ENCODE measurements at places on chromosomes 5 and 9.

- DNase-seq, result no peak
Measured at GRCh38 chr9:126510564-126510963, 103.2 kb upstream of the LMX1B start.

DNA sequence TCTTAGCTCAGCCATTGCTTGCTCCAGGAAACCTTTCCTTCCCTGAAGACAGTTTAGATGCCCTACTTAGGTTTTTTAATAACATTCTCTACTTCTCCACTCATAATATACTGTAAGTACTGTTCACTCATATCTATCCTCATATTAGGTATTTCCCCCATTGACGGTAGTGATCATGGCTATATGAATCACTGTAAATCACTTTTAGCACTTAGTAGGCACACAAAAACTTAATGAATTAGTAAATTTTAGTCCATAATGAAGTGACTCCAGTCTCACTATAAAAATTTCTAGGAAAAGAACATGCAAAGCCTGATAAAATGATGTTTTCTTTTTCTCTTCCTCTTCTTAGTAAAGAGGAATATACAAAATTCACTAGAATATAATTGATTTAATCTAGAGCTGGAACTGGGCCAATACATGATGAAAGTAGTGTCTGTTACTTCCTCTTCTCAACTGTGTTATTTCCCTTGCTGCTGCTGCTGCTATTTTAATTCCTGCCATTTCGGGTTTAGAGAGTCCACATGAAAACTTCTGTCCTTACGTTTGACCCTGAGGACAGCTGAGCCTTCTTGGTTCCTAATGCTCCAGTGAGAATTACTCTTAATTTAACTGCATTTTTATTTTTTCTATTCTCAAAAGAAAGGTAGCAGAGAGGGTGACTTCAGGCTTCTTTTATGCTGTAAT is 73.5 kb downstream of the LNPEP start:
- no peak for DNase-seq

DNA sequence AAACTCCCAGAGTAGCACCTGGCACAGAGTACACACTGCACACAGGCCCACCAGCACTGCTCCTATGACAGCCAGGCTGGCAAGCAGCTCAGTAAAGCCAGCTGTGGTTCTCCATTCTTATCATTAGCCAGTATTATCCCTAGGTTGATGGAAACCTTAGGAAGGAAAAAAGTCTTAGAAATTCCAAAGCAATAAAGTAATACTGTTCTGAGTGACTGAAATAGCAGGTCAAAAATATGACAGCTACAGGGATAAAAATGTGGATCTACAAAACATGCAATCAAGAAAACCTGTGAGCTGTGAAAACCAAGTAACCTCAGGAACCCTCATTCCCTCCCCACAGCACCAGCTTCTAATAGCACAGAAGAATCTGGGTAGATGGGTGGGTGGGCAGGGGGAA is 403.5 kb downstream of the SPOCK1 start:
- no peak for DNase-seq

GRCh38 chr9:1759009-1759408 is 256.1 kb upstream of the SMARCA2 start:
- DNase-seq, result no peak

DNA sequence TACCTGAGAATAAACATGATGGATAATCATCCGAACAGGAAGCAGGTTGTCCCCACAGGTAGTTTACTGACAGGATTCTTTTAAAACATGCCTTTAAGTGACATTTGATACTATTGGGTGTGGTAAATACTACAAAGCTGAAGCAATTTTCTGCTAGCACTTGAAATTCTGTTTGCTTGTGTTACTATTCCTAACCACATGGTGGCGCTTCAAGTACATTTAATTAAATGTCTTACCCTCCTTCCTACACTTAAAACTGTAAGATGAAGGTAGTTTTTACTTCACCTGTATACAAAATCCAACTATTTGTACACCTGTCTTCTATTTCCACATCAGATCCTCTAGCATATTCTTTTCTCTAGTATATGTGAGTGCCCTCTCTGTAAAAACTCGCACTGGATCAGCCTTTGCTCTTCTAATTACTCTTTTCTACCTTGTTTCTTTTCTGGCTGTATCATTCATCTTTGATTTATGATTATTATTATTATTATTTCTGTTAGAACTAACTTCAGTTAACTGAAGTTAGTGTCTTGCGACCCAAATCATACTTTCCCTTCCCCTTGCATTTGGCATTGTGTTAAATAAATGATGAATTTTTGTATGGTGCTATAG is 18.4 kb downstream of the SLC25A46 start:
- DNase-seq, result peak; percentile 53

DNA sequence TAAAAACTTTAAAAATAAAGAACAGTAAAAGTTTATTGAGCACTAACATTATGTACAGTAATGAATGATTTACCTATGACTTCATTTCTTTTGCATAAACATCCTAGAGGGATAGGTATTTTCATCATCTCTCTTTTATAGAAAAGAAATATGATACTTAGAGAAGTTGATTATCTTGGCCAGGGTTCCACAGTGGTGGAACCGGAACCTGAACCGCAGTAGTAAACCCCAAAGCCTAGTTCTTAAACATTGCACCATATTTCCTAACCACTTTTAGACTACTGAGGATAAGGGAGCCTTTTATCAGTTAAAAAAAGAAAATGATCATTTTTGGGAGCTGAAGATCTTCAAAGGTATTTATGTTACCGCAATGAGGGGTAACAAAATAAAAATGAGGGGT is 205.7 kb upstream of the SGCD start:
- DNase-seq, result no peak

- DNase-seq, result no peak
Measured at GRCh38 chr5:128681096-128681495, 143.1 kb upstream of the FBN2 start.

DNA sequence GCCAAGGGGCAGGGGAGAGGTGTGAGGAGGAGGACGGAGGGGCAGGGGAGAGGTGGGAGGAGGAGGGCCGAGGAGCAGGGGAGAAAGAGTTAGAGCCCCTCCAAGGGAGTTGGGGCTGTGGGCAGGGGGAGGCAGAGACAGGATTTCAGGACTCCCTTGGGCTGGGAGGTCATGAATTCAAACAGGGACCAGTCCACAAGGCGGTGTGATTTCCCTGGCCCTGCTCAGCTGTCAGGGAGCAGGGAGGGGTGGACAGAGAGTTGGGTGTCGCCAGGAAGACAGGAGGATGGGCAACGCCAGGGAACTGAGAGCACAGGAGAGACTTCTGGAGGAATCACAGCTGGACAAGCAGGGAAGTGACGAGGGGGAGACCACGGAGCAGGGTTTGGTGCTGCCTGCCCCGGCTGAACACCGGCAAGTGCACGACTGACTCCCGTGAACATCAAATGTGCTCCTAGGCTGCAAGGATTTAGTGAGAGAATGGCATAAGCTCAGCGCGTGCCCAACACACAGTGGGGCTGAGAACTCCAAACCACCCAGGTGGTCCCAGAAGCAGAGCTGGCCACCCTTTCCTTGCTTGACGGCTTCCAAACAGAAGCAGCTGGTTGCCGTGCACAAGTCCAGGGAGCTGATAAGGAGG is 17.8 kb upstream of the OLFM1 start:
- DNase-seq, result no peak

GRCh38 chr9:69623276-69623675 is 48.9 kb downstream of the APBA1 start:
- DNase-seq, result no peak

DNA sequence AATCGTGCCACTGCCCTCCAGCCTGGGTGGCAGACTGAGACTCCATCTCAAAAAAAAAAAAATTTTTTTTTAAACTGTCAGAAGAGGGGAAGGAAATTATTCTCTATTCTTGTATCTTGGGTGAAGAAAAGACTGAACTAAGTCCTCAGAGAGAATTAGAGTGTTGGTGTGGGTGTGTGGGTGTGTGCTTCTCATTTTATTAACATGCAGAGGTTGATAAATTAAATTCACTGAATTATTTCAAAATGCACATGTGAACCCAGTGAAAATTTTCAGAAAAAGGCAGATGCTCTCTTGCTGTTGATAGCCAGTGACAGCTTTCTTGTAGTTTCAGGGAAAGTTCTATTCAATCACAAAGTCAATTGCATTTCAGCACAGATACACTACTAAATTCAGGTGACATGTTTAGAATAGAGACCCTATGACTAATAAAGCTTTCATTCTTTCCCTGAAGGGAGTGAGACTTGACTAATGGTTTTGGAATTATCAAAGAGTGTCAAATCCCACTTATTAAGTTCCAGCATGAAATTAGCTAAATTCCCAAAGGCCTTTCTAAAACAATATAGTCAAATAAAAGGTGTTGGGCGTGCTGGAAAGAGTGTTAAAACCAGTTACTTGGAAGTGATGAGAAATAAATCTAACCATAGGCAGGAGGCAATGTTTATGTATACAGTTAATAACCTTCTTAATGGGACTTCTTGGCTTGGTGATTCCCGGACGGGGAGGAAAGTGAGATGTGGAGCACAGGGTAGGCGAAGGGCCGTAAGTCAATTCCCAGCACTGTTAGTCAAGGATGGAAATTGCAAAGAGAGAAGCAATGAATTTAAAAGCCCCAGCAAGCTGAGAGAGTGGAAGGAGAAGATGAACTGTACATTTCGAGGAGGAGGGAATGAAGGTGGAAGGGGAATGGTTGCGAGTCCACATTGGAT is 103.2 kb upstream of the SPATA31D4 start:
- no peak for DNase-seq

DNA sequence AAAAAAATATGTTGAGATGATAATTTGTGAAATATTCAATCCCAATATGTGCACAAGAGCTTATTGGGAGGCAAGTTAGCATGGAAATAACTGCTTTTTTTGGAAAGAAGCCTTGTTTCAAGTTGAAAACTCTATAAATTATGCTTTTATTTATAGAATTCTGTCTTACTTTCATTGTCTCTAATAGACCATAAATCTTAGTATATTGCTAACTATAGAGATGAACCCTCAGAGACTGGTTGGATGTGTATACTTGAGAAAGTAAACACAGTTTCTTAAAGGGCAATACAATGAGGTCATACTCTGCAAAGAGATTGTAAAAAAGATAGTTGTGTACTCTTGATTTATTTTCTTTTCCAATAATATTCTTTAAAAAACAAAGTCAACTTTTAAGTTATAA is 530.3 kb downstream of the SPATA31D1 start:
- DNase-seq, result no peak

DNA sequence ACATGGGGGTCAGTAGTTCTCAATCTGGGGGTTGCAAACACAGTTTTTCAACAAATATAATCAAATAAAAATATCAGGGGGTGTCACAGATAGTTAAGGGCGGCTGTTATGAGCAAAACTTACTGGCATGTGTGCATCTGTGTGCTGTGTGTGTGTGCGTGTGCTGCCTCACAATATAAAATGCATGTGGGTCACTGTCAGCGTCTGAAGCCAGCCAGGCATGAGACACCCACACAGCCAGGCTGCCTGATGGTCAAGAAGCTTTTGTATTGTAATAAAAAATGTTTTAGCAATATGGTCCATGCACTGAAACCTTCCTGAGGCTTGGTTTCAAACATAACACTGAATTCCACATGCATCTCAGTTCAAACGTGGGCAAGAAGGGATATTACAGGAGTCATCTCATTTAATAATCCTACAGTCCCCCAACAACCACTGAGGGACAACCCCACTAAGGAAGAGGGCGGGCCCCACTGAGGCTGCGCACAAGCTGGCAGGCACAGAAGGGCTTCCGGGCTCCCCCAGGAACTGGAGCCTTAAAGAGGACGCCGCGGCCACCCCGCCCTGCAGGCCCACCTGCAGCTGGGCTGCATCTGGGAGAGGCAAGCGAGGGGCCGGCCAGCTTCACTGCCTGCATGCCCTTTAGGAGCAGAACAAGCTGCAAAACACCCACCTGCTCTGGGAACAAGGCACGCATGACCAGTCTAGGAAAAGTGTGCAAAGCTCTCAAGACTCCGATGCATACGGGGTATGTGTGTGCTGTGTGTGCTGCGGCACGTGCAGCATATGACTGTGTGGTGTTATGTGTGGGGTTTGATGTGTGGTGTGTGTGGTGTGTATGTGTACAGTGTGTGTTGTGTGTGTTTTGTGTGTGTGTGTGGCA is 14.1 kb downstream of the SEMA4D start:
- DNase-seq, result peak; percentile 71

GRCh38 chr9:122819326-122819725 is 9.1 kb downstream of the PDCL start:
- DNase-seq, result no peak

Data from activated CD4-positive, alpha-beta T cell treated with anti-CD3 and anti-CD28 coated beads, Interleukin-2, Interleukin-4, amounts not matched to agents 100 ng/mL and 50 ng/mL, durations not matched to agents 16 hours and 8 hours (primary cell).